ENCODE measurements at places on chromosomes 6 and 20.

GRCh38 chr20:10581823-10582222 is 92.0 kb downstream of the JAG1 start:
- no peak for DNase-seq

GRCh38 chr20:18009116-18009515 is 40.3 kb downstream of the MGME1 start:
- no peak for DNase-seq

DNA sequence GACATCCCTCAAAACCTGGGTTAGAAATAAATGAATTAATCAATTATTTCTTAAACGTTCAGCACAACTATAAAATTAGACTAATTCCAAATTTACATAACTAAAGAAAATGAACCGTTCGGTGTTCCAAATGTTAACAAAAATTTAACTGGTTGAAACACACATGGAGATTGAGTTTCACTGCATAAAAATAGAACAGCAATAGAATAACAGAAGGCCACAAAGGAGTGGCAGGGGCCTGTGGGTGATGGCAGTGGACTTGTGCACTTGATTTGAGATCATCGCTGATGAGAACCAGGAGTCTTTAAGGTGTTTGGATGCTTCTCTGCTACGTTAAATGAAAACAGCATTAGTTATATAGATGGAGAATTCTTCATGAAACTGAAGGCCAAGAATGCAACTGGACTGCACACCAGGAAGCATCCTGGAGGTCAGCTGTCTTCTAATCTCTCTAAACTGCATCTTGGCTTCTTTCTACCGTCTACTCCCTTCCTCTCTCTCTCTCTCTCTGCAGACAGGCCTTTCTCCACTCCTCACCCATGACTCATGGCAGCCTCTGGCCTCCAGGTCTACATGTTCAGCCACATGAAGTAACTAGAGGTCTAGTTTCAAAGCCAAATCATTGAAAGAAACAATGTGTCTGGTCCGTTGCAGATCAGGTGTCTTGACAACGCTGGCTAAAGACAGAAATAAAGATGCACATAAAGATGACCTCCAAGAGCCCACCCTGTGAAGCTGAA is 111.3 kb downstream of the SIM1 start:
- no peak for DNase-seq

DNA sequence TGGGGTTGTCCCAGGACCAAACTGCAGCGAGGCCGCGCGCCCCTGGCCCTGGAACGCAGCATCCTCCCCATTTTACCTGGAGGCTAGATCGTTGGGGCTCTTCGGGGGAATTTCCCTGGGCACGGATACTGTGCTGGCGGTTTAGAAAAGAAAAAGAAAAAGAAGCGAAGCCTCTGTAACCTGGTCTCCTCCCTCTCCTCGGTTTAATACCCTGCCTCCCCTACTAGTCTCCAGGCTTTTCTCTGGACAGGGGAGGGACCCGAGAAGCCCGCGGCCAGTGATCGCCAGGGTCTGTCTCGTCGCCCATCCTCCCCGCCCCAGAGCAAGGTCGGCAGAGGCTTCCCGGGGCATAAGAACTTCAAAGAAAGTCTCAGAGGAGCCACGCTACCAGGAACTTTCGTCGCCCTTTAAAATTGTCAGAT is 6.1 kb upstream of the LAMP5 start:
- DNase-seq, result no peak

DNA sequence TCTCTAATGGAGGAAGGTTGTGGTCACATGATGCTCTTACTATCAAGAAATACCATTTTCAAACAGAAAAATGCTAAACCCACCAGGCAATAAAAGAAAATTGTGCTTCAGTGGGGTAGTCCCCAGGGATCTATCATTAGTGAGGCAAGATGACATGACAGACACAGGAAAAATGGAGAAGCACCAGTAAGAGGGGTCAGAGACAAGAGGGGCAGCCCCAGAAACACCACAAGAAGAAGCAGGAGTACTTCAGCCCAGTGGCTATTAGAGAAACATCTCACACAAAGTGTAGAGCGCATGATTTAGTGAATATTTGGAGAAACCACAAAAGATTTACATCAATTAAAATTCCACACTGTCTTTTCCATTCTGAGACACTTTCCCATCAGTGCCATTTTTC is 10.2 kb upstream of the TMEM200A start:
- DNase-seq, result no peak

DNA sequence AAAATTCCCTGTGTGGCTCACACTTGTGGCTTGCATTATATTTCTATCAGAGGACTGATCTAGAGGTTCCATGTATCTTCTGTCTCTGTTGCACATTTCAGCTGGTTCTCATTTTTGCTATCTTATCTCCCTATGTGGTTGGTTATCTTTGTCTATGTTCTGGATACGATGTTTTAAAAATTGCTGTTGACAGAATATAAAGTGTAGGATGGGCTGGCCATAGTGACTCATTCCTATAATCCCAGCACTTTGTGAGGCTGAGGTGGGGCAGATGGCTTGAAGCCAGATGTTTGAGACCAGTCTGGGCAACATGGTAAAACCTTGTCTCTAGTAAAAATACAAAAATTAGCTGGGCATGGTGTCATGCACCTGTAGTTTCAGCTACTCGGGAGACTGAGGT is 9.9 kb upstream of the ULBP3 start:
- no peak for DNase-seq

GRCh38 chr6:33079580-33079979 is 3.8 kb downstream of the HLA-DPB1 start:
- DNase-seq, result no peak

DNA sequence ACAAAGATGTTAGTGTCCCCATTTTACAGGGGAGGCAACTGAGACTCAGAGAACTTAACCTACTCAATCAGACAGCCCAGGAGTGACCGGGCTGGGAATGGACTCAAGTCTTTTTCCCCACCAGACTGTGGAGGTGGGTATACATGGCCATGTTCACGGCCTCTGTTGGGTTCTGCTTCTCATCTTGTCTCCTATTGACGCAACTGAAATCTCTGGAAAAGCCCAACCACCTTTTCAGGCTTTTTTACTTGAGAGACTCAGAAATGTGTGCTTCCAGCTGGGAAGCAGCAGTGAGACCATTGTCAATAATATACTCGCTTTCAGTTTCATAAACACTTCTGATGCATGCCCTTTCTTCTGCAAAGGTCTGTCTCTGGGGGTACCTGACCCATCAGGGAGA is 70.7 kb downstream of the SOBP start:
- DNase-seq, result no peak

GRCh38 chr20:1819311-1820137 is 75.7 kb upstream of the SIRPA start:
- DNase-seq, result no peak

DNA sequence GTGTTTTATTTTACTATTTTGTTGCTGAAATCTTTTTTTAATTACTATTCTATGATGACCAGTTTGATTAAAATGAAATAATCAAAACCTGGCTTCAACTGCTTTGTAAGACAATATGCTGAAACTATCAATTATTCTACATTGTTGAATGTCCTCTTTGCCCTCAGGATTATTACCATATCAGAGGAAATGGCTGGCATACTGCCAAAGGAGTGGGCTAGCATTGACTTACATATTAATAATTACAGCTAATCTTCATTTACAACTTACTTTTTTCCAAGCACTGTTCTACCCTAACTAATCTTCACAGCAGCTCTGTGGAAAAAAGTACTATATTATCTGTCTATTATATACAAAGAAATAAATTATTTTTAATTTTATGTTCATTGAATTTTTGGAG is 560.5 kb downstream of the BCKDHB start:
- DNase-seq, result no peak

DNA sequence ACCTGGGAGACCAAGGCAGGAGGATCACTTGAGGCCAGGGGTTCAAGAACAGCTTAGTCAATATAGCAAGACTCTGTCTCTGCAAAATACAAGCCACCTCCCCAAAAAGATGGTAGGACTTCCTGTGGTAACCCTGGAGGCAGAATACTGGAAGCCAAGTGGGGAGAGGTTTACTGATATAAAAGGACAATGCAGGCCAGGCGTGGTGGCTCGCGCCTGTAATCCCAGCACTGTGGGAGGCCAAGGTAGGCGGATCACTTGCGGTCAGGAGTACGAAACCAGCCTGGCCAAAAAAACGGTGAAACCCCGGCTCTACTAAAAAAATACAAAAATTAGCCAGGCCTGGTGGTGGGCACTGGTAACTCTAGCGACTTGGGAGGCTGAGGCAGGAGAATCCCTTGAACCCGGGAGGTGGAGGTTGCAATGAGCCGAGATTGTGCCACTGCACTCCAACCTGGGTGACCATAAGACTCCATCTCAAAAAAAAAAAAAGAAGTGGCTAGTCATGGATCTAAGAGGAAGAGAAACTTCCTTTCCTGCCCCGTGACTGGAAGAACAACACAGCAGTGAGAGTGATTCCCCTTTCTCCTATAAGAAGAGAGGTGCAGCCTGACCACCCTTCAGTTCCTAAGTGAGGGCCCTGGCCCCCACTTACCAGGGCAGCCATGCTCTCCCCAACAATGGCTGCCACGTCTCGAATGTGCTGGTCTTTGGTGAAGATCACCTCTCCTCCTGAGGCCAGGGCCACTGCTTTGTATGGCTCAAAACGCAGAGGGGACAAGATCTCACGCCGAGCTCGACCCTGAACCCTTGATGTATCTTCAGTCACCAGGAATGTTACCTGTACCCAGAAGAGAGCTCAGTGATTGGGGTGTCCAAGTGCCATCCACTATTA is 6.2 kb downstream of the SAPCD1 start:
- no peak for DNase-seq

- no peak for DNase-seq
Measured at GRCh38 chr20:60238992-60239660, 280.9 kb downstream of the CDH26 start.

- no peak for DNase-seq
Measured at GRCh38 chr6:37625591-37626374, 71.9 kb downstream of the MDGA1 start.

DNA sequence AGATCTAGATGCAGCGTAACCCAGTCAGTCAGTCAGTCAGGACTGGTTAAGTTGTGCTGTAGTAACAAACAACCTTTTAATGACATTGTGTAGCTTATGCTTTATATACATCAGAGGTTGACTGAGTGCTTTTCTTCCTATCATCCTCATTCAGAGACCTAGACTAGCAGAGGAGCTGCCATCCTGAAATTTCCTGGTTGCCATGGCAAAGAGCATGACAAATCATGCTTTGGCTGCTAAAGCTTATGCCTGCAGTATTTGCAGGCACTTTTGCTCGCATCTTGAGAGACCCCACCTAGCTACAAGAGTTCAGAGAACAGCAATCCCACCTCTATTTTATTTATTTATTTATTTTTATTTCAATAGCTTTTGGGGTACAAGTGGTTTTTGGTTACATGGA is 244.0 kb downstream of the BTBD3 start:
- DNase-seq, result no peak

- no peak for DNase-seq
Measured at GRCh38 chr6:8082954-8083858, 19.0 kb upstream of the BLOC1S5 start.

- no peak for DNase-seq
Measured at GRCh38 chr20:52840041-52840440, 132.1 kb upstream of the TSHZ2 start.

DNA sequence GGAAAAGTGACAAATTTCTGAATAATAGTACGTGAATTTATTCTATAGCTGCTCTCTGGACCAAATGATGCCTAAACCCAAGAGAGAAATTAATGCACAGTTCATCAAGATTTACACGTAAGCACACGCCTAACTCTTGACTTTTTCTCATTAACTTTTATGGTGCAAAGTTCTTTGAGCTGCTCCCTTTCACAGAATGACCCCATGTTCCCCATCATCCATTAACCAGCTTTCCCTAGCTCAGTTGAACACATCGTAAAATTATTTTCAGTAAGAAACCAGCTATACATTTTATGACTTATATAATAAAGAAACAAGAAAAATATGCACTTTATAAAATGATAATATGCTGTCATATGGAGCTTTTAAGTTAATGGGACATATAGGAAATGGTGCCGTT is 54.3 kb downstream of the ID4 start:
- DNase-seq, result no peak

DNA sequence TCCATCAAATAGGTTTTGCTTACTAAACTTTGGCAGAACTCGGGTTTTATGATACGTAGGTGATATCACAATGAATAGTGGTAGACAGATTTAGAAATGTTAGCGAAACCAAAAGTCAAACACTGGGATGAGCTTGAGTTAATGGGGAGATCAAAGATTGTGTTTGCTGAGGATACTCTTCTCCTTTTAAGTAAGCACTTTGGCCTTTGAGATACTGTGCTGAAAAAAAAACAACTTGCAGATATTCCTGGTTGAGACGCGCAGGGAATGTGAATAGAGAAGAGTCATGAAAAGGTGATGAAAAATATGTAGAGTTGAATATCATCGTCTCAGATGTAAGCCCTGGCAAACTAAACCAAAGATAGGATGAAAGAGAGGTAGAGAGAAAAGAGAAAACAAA is 48.3 kb downstream of the TRMT11 start:
- DNase-seq, result no peak

DNA sequence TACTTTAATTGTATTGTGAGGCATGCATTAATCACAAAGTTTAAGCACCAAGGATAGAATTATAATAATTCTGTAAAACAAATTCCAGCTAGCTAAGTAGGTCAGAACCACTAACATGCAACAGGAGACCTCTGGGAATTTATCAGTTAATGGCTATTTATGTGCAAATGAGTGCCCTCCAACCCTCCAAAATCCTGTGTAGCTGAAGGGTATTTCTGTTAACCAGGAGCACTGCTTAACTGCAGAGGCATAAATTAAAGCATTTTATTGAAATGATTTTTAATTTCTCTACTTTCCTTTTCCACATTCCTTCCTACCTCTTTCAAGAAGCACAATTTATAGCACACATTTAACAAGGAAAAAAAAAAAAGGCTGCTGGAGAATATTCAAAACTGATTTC is 77.0 kb downstream of the MMS22L start:
- no peak for DNase-seq

DNA sequence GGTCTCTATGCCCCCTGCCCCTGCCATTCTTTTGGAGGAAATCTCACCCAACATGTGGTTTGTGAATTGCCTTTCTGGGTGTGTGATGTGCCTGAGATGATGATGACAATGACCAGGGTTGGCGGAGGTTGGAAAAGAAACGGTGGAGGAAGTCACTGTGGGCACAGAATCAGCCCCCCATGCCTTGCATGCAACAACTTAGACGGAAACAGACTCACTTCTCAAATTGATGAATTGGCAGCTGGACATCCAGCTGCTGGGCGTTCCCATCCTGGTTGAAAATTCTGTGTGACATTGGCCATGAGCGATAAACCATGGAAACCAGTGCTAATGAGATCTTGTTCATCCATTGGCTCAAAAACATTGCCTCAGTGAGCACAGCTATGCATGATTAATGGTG is 95.8 kb upstream of the LY86 start:
- DNase-seq, result no peak

- DNase-seq, result no peak
Measured at GRCh38 chr6:10963113-10963512, 76.3 kb downstream of the SYCP2L start.

- no peak for DNase-seq
Measured at GRCh38 chr6:24431045-24431451, 28.3 kb downstream of the MRS2 start.

GRCh38 chr6:30893001-30893591 is 8.8 kb downstream of the DDR1 start:
- no peak for DNase-seq

- DNase-seq, result no peak
Measured at GRCh38 chr6:98039904-98040607, 757.0 kb upstream of the MMS22L start.
